ENCODE measurements at places on chromosomes 7 and 10. TPM values are rescaled to one million over a fixed set of nuclear protein-coding genes. Genes with fewer than 3 reads are reported as not detected.

DNA sequence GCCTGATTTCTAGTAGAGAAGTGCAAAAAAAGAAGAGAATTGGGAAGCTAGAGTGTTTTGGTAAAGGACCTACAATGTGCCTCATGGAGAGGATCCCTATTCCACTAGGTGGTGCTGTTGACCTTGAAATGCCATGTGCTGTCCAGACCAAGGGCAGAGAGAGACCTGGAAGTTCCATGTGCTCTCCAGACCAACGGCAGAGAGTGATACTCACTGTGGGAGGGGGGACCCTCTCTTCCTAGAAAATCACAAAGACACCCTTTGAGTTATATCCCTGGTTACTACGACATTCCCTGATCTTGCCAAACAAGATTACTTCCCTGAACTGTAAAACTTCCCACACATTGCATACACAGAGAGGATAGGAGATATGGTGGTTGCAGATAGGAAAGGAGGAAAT lies 212.7 kb upstream of the ZNF804B start:
- no peak for DNase-seq

GRCh38 chr7:97005183-97006054 lies at the start of gene DLX6:
TSS of gene DLX6 (plus strand) at chr7:97005553. CDS start at chr7:97005978, 425 bp downstream.
- peak; percentile 48 for DNase-seq

DNA sequence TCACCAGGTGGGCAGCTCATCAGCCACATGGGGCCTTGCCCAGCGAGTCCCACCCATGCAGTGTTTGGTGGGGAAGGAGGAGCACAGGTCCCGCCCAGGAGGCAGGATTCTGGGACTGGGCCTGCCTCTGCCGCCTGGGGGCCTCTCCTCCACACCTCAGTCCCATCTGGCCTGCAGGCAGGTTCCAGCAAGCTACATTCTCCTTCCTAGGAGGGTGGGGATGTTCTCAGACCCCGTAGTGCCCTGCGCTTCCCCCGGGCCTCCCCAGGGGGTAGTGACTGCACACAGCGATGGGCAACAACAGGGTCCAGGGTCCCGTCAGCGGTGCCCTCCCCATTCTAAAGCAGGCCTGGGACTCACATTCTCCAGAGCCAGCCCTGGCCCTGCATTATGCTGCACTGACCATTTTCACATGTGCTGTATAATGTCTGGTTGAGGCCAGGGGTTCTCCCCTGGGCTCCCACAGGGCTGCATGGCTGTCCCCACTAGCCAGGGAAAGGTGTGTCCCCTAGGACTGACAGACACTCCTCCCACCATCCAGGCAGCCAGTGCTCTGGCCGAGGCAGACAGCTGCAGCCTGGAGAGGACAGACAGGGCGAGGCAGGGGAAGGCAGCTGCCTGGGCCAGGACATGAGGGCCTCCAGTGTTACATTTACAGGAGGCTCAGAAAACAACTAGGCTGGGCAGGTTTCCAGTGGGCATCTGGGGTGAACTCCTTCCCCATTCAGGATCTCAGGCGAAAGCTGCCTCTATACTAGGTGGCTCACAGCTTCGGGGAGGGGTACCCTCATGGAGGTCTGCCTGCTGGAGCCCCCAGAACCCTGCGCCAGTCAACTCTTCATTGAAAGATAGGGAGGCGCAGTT lies 9.3 kb downstream of the RASGEF1A start:
- no peak for DNase-seq

DNA sequence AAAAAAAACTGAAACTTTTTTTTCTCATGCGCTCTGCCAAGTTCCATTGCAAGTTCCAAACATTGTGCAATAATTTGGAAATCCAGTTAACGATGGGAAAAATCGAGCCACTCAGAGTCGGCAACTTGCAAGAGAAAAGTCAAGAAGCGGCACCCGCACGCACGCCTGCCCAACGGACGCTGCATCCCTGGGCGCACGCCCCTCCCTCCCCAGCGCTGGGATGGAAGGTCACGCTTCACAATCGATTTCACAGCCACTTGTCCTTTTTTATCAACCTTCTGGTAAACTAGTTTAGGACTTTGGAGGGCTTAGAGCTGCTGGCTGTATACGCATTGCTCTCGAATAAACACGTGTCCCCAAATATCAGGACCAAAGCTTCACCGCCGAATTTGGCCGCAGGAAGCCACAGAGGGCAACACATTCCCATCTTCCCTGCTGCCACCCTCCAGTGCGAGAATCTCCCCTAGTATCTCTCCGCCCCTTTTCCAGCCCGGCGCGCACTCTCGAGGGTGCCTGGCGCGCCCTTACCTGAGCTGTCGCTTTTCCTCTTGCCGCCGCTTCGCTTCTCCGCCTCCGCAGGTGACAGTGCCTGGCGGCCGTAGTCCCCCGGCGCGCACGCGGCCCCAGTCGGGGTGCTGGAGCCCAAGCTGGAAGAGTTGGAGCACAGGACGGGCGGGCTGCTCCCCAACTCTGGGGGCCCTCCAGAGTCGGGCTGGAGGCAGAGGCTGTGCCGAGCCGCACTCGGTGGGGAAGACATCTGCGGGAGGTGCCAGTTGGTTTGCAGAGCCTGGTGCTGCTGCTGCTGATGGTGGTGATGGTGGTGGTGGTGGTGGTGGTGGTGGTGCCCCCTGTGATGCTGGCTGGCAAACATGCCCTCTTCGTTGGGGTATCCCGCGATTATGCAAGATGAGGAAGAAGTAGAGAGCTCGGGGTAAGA lies 857 bp downstream of the MEOX2 start:
- no peak for DNase-seq

DNA sequence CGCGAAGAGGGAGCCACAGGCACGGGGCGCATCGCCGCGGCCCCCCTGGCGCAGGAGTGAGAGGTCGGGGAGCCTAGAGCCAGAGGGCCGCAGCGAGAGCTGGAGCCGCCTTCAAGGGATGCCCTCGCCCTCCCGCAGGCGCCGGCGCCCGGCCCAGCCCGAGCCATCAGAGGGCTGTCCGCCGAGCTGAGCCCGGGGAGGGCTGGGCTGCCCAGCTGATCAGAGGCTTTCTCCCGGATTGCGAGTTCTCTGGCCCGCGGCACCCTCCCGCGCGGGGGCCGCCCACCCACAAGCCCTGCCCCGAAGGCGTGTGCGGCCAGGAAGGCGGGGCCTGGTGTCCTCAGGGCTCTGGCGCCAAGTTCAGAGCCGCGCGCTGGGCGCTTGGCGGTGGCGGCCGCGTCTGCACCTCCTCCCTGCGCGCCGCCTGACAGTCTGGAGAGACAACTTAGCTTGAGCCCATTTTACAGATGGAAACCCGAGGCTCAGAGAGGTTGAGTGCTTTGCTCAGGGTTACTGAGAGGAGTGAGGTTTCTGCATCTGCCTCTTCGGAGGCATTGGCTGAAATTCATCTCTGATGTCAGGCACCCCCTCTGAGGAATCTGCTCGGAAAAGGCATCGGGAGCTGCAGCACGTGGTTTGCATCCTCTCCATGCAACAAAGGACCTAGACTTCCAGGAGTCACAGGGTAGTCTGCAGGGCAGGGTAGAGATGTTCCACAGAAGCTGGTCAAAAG lies 3.8 kb upstream of the ANTXRL start:
- DNase-seq, result peak; percentile 82

DNA sequence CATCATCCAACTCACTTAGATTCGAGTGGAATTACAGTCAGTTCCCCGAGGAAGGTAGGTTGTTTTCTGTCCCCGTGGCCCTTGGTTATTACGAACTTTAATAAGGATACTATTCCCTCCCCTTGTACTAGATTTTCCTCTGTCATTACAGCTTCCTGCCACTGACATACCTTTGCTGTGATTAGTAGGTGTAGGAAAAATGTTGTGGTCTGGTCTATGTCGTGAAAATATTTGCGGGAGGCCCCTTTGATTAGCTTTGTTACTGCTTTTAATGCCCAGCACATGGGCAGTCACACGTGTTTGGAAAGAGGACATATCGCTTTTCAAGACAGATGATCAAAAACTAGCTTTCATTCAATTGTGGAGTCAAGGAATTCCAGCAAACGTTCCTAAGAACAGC lies 92.2 kb downstream of the GATA3 start:
- DNase-seq, result no peak

- DNase-seq, result no peak
These were observed 2.6 kb downstream of the CPVL start for GRCh38 chr7:29143751-29144150.

DNA sequence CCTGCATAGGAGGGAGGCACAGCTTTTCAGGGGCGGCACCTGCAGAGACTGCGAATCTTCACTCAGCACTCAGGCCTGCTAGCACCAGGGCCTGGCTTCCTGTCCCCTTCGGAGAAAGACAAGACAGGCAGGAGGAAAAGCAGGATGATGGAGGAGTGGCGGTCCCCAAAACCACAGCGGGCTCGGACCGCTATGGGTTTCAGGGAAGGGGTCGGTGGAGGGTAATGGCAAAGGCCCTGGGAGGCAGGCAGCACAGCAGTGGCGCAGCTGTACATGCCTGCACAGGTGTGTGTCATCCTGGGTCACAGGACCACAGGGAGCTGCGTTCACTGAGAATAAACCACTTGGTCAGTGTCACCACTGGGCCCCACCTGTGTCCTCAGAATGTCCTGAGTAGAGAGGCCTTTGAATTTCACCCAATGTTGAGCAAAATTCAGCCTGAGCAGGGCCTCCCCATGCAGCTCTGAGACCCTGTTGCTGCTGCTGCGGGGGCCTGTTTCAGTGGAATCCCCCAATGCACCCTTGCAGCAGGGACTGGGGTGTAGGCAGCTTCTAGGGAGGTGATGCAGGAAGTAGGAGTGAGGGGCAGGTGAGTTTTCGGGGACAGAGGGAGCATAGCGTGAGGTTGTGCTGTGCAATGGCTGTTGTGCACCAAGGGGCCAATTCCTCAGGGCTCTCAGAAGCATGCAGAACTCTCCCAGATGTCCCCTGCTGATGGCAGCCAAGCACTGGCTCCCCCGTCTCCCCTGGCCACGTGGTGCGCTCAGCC lies 90.6 kb upstream of the PPP2R2D start:
- peak; percentile 11 for DNase-seq

DNA sequence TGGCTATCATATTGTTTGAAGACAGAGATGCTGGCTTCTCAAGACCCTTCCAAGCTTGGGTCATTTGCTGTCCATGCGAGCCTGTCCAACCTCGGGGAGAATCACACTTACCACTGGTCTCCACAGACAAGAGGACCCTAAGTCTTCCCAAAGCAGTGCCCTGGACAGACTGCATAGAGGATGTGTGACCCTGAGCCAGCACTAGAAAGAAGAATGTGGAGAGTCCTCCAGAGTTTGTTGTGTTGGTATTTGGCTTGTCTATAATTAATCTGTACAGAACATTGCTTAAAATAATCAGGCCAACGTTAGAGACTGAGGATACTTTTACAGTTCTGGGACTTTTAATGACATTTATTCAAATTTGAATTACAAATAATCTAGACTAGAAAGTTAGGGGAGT lies 212.7 kb downstream of the TMEM178B start:
- DNase-seq, result no peak

DNA sequence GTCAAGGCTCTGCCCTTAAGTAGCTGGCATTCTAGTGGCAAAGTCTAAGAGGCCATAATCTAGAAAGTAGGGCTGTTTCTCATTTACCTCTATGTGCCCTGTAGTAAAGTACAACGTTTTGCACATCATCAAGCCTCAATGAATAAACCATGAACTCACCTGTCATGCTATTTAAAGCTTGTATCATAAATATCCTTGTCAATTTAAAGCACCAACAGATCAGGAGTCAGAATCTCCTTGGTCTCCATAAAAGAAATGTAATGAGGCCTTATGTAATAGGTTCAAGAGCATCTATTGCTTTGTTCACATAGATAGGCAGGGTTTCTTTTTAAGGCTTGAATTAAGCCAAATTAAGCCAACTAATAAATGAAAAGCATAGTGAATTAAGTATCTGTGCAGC lies 181.9 kb downstream of the KMT2E start:
- DNase-seq, result no peak

GRCh38 chr7:20249920-20250319 lies 32.7 kb upstream of the MACC1 start:
- DNase-seq, result no peak

GRCh38 chr10:97207756-97208346 lies 22.1 kb upstream of the SLIT1 start:
- no peak for DNase-seq

GRCh38 chr10:87887146-87887545 lies 23.7 kb downstream of the PTEN start:
- no peak for DNase-seq

GRCh38 chr7:52080493-52080892 lies 763.9 kb upstream of the COBL start:
- no peak for DNase-seq

DNA sequence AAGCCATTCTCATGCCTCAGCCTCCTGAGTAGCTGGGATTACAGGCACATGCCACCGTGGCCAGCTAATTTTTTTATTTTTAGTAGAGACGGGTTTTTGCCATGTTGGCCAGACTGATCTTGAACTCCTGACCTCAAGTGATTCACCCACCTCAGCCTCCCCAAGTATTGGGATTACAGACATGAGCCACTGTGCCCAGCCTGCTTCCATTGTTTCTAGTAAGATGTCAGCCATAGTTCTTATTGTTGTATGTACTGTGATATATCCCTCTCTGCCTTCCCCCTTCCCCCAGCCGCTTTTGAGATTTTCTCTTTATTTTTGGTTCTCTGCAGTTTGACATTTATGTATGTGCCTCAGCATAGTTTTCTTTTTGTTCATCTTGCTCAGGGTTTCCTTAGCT lies 87.9 kb upstream of the KLF14 start:
- DNase-seq, result no peak

DNA sequence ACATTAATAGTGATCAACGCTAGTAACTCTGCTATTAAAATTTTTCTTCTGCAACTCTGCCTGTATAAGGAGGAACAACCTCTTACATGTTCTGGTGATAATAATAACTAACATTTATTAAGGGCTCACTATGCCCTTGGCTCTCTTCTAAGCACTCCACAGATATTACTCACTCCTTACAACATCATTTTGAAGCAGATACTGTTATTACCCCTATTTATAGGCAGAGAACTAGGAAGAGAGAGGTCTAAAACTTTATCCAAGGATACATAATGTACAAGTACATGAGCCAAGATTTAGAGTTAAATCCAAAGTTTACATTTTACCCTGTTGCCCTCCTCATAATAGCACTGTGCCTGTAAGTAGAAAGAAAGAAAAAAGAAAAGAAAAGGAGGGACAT lies 205.6 kb downstream of the DYNC1I1 start:
- DNase-seq, result no peak

GRCh38 chr7:26593393-26593792 lies 271.0 kb downstream of the SKAP2 start:
- no peak for DNase-seq

DNA sequence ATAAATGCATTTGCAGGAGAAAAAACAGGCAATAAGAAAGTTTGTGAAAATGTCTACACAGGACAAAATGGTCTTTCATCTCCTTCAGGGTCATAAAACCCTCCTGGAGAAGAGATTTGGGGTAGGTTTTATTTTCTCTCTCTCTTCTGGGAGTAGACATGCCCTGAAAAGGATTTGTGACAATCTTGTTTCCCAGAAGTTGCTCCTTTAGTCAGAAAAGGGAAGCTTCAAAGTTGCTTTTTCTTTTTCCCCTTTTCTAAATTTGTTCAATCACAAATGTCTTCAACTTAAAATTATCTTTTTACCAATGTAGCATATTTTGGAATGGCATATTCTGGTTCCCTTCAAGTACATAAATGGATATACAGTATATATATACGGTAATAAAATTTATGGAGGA lies 9.4 kb upstream of the ANKRD22 start:
- DNase-seq, result no peak

RNF32 gene
- total RNA-seq, result 0.97 TPM

CPA5 gene
- 8.7 TPM for total RNA-seq

CRTAC1 gene
- total RNA-seq, result not detected

AKR1C1 gene
- total RNA-seq, result 1.1 TPM

GIMAP1 gene
- total RNA-seq, result 43.0 TPM

LGI1 gene
- not detected for total RNA-seq

NHLRC2 gene
- 26.5 TPM for total RNA-seq

MUC3A gene
- total RNA-seq, result not detected

OGDH gene
- total RNA-seq, result 99.6 TPM

NSUN5 gene
- total RNA-seq, result 59.9 TPM
